Cortex of kidney (tissue), 1 donor: ENCODE measurements at places on chromosomes 16 and 17.

DNA sequence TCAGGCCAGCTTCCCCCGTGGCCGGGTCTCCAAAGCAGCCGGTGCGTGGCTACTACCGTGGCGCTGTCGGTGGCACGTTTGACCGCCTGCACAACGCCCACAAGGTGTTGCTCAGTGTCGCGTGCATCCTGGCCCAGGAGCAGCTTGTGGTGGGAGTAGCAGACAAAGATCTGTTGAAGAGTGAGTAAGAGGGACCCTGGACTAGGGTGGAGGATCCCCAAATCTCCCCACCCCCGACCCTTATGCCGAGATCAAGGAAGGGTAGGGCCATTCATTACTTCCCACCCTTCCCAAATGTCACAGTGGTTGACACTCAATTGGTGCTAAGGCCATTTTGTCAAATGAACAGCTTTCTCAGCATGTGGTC, 1.2 kb downstream of the COASY start:
- DNase-seq, result no peak

DNA sequence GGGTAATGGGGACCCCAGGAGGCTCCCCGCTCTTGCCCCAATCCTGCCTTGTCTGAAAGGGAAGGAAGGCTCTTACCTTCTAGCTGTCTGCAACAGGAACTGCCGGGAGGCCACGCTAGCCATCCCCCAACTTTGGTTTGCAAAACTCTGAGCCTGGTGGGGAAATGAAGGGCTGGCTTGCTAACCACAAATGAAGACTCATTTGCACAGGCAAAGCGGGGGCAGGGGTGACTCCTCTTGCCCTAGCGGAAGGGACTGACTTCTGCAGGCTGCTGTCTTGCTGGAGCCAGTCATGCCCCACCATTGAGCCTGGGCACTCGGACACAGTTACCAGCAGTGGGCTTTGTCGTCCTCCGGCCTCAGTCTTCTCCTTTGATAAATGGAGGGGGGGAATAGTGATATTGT, 52.6 kb downstream of the PLCG2 start:
- DNase-seq, result no peak

- no peak for DNase-seq
Observed at GRCh38 chr17:15233022-15233805, 31.9 kb downstream of the PMP22 start.

- no peak for DNase-seq
Observed at GRCh38 chr17:14289162-14289561, 11.7 kb upstream of the HS3ST3B1 start.

GRCh38 chr17:75430159-75430974, 24.9 kb upstream of the GRB2 start:
- DNase-seq, result no peak

GRCh38 chr16:22638393-22639206, 127.9 kb downstream of the NPIPB5 start:
- DNase-seq, result no peak

- DNase-seq, result no peak
Observed at GRCh38 chr17:54727624-54728023, 173.0 kb upstream of the TOM1L1 start.

GRCh38 chr17:79027274-79027924, 3.4 kb downstream of the C1QTNF1 start:
- DNase-seq, result no peak

GRCh38 chr16:21301895-21302291, 23.8 kb upstream of the CRYM start:
- no peak for DNase-seq

DNA sequence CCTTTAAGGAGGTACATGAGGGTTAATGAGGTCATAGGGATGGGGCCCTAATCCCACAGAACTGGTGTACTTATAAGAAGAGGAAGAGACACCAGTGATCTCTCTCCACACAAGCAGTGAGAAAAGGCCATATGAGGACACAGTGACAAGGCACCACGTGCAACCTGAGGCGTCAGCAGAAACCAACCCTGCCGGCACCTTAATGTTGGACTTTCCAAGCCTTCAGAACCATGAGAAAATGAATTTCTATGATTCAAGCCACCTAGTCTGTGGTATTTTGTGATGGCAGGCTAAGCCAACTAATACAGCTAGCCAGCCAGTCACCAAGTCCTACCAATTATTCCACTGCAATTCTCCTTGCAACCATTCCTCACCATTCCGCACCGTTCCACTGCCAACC, 39.5 kb downstream of the COPRS start:
- no peak for DNase-seq

- no peak for DNase-seq
Observed at GRCh38 chr17:40369923-40370322, 5.4 kb upstream of the GJD3 start.

GRCh38 chr17:43650471-43650870, 11.3 kb downstream of the MEOX1 start:
- no peak for DNase-seq

DNA sequence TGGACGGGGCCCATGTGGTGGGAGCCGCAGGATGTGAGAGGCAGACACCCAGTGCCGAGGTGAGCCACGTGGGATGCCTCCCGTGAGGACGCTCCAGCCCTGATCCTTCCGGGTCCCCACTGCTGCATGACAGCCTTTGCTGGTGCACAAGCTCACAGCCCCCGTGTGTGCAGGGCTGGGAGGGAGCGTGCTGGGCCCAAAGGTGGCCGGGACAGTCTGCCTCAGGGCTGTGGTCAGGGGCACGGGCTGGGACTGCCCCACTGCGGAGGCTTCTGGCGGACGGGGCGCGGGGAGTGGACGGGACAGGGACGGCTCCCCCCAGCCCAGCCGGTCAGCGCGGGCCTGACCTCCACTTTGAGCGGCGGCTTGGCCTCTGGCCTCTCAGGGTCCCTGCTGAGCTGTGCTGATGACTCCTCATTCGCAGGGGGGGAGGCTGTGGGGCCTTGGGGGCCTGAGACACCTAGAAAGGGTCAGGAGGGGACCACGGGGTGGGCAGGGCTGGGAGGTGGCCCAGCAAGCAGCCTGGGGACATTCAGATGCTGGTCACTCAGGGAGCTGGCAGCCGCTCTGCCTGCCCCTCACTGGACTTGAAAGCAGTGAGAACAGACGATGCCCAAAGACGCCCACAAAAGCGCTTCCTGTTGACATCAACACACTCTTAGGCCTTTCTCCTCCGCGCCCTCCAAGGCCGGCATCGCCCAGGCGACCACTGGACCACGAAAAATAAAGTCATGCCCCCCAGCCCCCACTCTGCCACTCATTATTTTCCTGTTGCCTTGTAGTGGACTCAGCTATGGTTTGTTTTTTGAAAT, 9.3 kb upstream of the METRNL start:
- DNase-seq, result no peak

DNA sequence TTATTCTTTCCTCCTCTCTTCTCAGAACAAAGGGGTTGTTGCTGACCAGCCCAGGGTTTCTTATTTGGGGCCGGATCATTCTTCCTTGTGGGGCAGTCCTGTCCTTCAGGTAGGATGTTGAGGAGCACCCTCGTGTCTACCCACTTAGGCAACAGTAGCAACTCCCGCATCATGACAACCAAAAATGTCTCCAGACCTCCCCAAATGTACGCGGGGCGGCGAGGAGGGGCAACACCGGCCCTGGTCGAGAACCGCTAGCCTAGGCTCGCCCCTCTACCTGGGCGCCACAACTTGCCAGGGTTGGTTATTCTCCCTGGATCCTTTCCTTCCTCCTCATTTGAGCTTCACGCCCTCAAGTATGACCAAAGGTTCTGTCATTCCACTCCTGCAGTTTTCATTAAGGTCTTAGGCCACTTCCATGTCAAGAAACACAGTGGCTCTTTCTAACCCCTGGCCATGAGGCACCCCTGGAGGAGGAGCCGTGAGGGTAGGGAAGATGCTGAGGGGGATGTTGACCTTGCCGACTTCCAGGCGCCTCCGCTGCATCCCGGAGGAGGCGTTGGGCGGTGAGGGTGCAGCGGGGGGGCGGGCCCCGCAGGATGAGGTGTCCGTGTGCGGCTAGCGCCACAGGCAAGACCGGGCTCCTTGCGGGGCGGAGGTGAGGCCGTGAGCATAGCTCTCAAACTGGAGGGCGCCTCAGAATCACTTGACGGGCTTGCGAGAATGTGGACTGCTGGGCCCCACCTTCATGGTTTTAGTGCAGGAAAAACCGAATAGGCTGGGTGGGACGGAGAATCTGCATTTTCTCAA, 712 bp upstream of the SPECC1 start:
- no peak for DNase-seq

DNA sequence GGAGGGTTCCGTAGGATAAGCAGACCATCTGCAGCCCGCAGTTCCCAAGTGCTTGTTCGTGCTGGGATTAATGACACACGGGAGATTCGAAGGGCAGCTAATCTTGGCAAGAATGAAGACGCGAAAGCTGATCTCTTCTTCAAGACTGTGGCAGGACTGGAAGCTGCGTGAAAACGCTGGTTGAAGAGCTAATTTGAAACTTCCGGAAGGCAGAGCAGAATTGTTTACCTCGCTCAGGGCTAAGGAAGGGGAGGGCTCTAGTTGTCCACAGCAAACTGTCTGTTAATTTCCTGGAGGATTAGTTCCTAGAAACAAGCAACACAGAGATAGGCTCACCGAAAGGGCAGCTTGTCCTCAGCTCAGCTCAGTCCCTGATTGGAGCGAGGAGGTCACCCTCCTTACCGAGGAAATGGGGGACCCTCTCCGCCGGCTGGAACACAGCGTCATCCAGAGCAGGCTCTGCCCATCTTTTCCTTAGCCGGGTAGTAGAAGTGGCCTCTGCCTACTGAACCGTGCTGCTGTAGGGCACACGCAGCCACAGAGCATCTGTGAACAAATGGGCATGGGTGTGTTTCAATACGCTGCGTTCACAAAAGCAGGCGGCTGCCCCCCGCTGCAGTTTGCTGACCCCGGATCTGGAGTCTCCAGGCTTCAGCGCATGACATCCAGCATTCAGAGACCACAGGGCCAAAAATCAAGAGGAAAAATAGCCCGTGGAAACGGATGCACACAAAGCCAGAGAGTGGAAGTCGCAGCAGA, 16.7 kb upstream of the BAIAP2 start:
- DNase-seq, result no peak

GRCh38 chr16:20799599-20799998, 6.7 kb downstream of the ERI2 start:
- DNase-seq, result no peak

- no peak for DNase-seq
Observed at GRCh38 chr17:38428112-38428642, at the start of gene ARHGAP23. Gene ARHGAP23 (plus strand): TSS chr17:38428464. CDS start chr17:38428486, 22 bp downstream.

- no peak for DNase-seq
Observed at GRCh38 chr17:80781211-80781610, 210.4 kb upstream of the CHMP6 start.

DNA sequence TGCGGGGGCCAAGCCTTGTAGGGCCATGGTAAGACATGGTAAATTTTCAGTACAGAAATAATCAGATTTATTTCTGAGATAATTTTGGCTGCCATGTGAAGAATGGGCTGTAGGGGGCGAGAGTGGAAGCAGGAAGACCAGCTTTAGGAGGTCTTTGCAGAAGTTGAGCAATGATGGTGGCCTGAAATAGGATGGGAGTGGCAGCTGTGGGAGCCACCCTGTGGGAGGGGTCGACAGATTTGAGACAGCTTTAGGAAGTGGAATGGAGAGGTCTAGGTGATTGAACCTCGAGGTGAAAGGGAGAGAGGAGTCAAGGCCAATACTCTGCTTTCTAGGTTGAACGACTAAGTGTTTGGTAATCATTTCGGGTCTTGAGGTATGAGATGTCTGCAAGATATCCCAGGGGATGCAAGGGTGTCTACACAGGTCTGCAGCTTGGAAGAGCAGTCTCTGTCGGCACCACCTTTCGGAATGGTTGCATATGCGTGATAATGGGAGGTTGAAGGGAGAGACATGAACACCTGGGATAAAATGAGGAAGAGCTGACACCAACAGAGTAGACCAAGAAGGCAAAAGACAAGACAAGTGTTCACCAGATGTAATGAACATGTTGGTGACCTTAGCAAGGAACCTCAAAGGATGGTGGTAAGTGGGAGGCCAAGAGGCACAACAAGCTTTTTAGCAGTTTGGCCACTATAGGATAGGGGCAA, 4.2 kb upstream of the ATXN7L3 start:
- no peak for DNase-seq

- DNase-seq, result no peak
Observed at GRCh38 chr16:70253291-70254106, 1.8 kb upstream of the EXOSC6 start.

DNA sequence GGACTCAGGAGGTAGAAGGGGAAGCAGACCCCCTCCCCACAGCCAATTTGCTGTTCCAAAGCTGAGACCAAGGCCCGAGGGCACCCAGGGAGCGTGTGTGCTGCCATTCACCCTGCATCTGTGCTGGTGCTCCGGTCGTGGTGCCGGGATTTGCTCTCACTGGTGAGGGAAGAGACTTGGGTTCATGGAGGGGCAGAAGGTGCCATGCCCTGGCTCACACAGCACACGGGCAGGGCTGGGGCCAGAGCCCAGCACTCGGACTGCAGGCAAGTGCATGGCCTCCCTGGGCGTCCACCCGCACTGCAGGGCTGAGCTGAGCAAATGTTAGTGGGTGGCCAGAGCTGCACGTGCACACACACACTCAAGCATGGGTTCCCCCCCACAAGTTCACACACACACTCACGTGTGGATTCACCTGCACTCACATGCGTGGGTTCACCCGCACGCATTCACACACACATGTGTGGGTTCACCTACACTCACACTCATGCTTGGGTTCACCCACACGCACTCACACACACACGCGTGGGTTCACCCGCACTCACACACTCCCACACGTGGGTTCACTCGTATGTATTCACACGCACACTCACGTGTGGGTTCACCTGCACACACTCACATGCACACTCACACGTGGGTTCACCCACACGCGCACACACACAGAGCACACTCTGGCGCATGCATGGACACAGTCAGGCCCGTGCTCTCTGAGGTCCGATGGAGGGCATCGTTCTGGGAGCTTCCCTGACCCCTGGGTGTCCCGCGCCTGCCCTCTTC, 57.0 kb upstream of the CBFA2T3 start:
- no peak for DNase-seq

GRCh38 chr16:88384222-88385111, 1.7 kb downstream of the ZNF469 start:
- DNase-seq, result no peak

DNA sequence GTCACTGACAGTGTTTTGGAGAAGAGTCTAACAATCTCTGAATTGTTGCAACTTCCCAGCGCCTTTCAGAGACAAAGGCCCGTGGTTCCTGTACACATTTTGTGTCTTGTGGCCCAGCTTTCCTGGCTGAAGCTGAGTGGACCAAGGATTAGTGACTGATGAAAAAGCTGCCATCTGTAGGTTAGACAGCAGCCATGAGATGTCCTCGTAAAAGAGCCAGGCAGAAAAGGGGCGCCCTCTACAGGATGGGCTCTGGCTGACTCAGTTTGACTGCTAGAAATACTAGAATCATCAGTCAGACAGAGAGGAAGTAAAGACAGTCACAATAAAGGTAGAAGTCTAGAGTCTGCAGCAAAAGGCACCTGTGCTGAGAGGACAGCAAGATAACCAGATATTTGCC, 26.5 kb upstream of the NF1 start:
- DNase-seq, result no peak

DNA sequence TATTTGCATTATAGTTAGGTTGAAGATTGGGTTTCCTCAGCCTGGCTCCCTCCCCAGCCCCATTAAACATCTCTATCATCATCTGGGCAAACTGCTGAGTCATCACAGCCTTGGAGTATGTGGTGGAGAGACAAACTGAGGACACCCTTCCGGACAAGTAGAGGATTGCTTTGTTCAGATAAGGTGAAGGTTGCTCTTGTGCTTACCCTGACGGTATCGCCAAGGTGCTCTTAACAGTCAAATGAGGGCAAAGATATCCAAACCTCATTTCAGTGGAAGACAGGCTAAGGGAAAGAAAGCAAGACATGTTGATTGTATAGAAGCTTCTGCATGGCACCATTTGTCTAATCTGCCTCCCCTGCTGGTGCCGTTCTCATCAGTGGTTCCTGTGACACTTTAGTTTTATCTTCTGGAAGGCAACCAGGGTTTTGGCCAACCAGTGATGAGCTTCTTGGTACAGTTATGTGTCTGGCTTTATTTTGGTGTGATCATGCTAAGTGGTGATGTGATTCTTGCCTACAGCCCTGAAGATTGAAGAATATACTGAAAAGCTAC, 56.9 kb upstream of the LGALS9 start:
- no peak for DNase-seq
